ENCODE measurements at places on chromosomes 11 and 22.
A peak's percentile ranks its signal among the peaks of the same experiment; 100 is the strongest.

- no peak for DNase-seq
These were observed 16.1 kb downstream of the CXCR5 start for GRCh38 chr11:118899706-118900360.

DNA sequence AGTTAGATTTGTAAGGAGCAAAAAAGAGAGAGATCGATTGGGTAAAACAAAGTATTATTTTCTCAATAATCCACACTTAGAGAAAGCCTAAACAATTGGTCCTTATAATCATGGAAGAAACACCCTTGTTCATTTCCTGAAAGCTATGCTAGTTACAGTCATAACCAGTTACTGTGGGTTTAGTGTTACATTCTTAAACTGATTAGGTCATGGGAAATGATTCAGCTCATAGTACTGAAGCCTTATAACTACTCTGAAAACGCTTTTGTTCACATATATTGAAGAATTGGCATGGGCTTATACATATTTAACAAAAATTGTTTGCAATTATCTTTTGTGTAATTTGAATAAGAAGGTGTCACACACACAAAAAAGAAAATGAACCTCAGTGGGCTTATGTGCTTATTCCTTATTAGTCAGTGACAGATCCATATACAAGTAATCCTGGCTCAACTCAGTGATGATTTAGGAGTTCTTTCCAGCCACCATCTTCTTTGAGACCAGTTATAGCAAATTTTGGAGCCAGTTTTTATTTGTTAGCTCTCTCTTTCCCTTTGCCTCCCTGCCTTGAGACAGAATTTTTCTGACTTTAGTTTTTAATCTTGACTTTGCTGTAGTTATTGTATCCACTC, 198.5 kb upstream of the CTSC start:
- DNase-seq, result no peak

DNA sequence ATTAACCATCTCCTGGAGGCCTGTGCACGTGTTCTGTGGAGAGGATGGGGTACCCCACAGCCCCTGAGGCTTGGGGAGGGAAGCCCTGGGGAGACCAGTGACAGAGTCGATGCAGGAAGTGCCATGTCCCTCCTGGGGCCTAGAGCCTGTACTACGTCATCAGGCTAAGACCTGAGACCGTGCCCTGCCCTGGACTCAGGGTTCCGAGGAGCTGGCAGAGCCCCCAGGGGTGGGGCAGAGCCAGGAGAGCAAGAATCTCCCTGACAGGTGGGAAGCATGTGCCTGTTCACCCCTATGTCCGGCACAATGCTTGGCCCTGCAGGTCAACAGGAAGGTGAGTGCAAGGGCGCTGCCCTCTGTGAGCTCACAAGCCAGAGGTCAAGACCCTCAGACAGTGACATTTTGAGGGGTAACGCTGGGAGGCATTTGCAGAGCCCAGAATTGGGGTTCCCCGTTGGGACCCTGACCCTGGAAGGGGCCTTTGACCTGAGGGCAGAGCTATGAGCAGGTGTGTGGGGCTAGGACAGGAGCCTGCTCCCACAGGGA, 781.6 kb downstream of the BRD1 start:
- DNase-seq, result no peak

GRCh38 chr11:86182976-86183584, 61.5 kb upstream of the EED start:
- peak; percentile 73 for DNase-seq

DNA sequence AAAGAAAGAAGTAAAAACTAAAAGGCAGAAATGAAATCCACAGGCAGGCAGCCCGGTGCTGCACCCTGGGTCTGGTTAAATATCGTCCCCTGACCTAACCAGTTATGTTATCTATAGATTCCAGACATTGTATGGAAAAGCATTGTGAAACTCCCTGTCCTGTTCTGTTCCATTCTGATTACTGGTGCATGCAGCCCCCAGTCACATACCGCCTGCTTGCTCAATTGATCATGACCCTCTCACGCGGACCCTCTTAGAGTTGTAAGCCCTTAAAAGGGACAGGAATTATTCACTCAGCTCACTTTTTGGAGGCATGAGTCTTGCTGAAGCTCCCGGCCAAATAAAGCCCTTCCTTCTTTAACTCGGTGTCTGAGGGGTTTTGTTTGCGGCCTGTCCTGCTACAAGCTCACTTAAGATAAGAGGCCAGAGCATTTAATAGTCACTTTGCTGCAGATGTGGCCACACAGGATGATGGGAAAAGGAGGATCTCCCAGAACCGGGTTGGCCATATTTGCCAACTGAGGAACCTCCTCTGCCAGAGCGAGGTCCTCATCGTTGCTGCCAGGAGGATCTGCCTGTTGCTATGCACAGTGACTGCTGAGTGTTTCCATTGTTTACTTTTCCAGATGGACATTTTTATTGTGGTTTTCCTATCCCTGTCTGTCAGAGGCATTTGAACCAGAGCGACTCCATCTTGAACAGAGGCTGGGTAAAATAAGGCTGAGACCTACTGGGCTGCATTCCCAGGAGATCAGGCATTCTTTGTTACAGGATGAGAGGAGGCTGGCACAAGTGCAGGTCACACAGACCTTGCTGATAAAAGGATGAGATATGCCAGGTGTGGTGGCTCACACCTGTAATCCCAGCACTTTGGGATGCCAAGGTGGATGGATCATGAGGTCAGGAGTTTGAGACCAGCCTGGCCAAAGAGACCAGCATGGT, 10.2 kb downstream of the C11orf96 start:
- no peak for DNase-seq

DNA sequence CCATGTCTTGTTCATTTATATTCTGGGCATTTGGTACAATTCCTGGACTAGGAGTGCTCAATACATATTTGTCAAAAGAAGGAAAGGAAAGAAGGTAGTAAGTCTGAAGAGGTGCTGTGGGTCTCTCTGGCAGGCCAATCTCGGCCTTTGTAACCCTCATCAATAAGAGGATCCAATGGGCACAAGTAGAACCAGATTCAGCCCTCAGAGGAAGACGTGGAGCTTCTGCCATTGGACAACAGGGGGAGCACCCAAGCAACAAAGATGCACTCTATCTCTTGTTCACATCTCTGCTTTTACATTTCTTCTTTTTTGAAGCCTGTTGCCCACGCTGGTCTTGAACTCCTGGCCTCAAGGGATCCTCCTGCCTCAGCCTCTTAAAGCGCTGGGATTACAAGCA, 2.2 kb upstream of the VPS11 start:
- no peak for DNase-seq

DNA sequence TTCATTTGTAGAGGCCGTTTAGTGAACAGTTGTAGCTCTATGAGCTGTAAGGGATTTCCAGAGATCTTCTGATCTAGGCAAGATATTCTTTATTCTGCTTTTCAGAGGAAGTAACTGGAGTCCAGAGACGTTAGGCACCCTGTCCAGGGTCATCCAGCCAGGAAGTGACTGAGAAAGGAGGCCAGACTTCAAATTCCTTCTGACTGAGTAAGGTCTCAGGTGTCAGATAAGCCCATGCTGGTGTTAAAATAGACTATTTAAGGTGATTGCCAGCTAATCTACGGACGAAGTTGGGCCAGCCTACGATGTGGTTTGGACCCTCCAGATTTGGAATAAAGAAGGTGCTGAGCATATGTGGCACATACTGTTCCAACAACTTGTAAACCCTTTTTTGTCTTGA, 54.6 kb downstream of the GRIK4 start:
- DNase-seq, result no peak

DNA sequence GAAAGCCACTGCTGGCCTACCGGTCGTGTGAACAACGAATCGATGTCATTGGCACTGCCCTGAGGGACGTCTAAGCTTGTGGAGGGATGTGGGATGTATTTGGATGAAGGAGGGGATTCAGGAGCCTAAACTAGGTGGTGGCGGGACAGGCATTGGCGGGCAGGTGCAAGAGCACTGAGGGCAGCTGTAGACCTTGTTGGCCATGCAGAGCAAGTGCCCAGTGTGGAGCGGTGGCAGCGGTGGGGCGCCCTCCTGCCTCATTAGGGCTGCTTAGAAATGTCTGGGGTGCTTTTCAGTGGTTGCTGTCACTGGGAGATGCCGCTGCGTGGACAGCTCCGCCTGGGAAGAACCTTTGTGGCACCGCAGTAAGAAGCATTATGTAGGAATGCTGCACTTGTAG, 220.2 kb downstream of the TBC1D22A start:
- DNase-seq, result no peak

- DNase-seq, result no peak
These were observed 14.1 kb downstream of the FAM83F start for GRCh38 chr22:40008726-40009291.

DNA sequence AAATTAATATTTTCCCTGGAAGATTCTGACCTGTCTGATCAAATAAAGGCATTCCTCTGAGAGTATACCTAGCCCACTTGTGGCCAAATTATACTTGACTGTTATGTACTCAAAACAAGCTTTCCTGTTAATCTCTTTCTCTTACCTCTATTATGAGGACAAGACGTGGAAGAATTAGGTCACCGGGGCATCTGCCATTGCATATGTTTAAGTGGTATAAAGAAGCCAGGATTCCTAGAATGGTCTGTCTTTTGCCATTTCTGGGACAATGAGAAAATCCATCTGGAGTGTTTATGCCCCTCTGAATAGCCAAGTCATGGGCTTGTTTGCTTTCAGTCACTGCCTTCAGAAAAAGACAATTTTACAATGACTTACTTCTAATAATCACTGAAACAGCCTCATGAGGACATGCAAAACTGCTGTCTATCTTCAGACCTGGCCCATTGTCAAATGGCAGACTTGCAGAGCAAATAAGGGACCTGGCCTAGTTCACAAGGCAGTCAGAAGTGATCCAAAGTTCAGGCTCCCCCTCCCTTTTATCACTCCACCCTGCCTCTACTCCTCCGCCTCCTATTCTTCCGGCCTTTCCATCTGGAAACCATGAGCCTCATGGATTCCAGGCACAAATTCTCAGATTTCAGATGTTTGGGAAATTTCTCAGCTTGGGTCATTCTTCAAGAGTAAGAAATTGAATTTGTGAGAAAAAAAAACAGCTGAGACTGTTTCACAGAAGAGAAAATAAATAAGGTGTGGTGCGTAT, 128.1 kb upstream of the LDLRAD3 start:
- no peak for DNase-seq

GRCh38 chr11:19938169-19938856, 222.0 kb downstream of the DBX1 start:
- no peak for DNase-seq

- DNase-seq, result no peak
These were observed 4.9 kb upstream of the OR2AT4 start for GRCh38 chr11:75101424-75102128.

GRCh38 chr11:125950178-125950490, 4.3 kb downstream of the VSIG10L2 start:
- no peak for DNase-seq

DNA sequence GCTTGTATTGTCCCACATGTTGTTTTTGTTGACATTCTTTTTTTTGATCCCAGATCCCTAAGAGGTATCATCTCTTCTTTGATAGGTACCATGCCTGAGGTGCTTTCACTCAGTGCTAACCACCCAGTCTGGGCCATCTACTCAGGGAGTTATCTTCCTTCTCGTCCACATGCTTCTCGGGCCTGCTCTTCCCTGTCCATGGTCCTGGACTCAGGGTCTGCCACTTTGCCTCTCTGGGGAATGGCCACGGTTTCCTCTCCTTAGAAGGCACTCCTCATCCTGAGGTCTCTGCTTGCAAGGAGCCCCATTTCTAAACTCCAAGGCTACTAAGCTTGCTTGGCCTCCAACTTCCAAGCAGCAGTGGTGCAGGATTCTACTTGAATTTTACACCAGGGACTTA, 227.0 kb upstream of the NCAM1 start:
- no peak for DNase-seq

DNA sequence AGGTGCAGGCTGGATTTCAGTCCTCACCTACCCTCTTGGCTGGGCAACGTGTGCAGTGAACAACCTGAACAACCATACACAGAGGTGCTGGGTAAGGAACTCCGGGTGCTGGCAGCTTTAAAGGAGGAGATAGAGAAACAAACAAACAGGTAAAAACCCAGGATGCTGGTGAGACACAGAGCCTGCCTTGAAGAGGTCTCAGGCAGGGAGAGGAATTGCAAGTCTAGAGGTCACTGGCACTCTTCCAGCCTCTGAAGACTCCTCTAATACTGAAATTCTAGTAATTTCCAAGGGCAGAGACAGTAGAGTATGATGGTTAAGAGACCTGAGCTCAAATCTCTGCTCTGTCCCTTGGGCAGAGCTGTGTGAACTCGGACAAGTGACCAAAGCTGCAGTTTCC, 192.5 kb downstream of the CEP164 start:
- DNase-seq, result no peak

DNA sequence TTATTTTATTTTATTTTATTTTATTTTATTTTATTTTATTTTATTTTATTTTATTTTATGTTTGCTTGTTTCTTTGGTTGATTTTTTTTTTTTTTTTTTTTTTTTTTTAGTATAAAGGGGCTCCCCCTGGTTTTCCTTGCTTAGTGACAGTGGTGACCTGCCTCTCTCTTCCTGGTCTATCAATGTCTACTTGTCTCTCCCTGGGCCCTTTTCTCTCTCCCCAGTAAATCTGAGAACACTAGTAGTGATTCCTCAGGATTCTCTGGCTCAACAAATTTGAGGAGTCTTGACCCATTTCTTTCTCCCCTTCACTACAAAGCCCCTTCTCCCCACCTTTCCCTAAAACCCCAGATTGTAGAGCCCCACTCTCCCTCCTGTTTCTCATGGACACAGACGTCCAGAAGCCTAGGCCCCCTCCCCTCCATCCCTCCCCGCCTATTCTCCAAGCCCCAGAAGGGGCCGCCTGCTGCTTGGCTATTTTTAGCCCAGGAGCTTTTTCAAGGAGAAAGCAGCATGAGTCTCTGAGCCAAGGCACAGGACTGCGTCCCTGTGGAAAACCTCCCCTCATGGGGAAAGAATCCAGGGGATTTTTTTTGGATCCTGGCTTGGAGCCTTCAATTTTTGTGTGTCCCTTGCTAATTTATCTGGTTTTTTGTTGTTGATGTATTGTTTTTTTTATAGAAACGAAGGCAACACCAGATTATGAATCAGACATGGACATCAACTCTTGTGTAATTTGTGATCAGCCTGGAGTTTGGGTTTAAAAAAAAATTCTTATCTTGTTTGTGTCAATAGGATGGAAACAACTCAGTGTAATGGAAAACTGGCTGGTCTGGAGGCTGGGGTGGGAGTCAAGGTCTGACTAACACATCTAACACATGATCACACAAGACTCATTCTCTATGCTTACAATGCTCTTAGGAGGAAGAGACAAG, 17.5 kb upstream of the ACCSL start:
- no peak for DNase-seq

GRCh38 chr11:65857500-65857852, 504 bp downstream of the CFL1 start:
- no peak for DNase-seq

DNA sequence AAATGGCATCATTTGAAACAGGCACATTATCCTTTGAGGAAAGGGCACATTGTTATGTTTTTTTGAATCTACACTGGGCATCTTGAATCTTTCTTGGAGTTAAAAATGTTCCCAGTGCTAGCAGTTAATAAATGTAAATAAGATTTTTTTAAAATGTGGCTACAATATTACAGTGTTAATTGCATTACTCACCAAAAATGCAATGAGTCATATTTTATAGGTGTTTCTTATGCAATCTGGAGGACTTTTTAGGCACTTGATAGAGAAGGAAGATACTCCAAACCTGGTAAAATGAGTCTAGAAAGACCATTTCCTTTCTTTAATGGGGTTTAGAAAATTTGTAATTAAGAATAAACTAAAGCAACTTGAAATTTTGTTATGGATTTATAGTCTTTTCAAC, 238.0 kb downstream of the METTL15 start:
- no peak for DNase-seq
